Breast epithelium (tissue), 4 donors: ENCODE measurements at places on chromosomes 16 and 17. TPM values are rescaled to one million over a fixed set of nuclear protein-coding genes. Genes with fewer than 3 reads are reported as not detected.

DNA sequence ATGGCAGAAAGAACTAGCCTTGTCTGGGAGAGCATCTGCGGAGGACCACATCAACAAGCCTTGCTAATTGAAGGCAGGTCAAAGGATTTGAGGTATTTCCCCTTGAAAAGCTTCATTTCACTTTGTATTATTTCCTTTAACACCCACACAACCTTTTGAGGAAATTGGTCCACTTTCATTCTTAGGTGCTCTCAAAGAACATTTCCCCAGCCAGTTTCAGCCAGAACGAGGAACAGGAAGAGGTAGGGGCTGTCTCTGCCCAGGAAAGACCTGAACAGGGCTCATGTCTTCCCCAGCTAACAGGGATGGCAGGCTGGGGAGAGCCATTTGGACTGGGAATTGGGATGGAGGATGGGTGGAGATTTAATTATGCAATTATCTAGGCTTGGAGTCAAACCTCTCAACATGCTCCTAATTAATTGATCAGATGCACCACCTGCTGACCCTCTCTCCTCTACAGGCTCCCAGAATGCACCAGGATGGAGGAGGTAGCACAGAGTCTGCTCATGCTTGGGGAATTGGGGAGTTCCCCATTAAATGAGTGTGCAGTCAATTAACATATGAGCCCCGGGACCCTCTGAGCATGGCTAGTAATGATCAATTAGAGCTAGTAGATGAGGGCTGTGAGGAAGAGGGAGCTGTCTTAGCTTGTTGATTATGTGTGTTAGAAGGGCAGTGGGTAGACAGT is 84.6 kb downstream of the GP2 start:
- H3K4me1 ChIP-seq: no peaks in the 10 kb centered on the region
- H3K27ac ChIP-seq: no peak overlapping the region
- no peaks in the 10 kb centered on the region for H3K36me3 ChIP-seq
- H3K27me3 ChIP-seq: peaks cover 12% of the 10 kb centered on the region

- H3K4me3 ChIP-seq: no peak overlapping the region
- no peaks in the 10 kb centered on the region for H3K36me3 ChIP-seq
- no peaks in the 10 kb centered on the region for H3K27me3 ChIP-seq
- H3K27ac ChIP-seq: no peak overlapping the region
- H3K4me1 ChIP-seq: no peaks in the 10 kb centered on the region
- DNase-seq: no peak
These were observed 27.9 kb downstream of the NARF start for GRCh38 chr17:82486231-82487094.

TERB1 gene
- 0.59 TPM for total RNA-seq

TLCD3A gene
- total RNA-seq: 5.9 TPM

ARHGAP44 gene
- 2.4 TPM for total RNA-seq
